ENCODE measurements at places on chromosomes 2 and 18. TPM values are rescaled to one million over a fixed set of nuclear protein-coding genes. Genes with fewer than 3 reads are reported as not detected.
A peak's percentile ranks its signal among the peaks of the same experiment; 100 is the strongest.

DNA sequence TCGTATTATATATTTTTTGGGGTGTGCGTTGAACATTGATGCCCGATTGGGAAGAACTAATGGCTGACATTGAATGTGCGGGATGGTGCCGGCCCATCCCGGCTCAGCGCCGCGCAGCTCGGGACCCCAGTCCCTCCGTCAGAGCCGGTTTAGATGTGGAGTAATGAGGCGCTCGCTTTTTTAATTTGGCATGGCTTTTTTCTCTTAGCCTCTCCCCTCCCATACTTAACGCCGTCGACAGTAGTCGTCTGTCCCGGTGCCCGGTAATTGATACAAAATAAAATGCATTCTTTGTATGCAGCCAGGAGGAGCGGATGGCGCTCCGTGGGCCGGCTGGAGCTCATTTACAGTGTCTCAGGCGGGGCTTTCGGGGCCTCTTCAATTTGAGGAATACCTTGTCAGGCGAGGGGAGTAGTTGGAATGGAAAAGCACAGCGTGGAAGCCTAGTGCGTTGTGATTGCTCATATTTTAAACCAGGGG, 209.2 kb downstream of the GBX2 start:
- no peaks in the 10 kb centered on the region for H3K27me3 ChIP-seq
- no peak overlapping the region for H3K27ac ChIP-seq
- H3K4me3 ChIP-seq = no peak overlapping the region
- no peaks in the 10 kb centered on the region for H3K36me3 ChIP-seq

The PMAIP1 gene
- total RNA-seq = not detected

- no peaks in the 10 kb centered on the region for H3K36me3 ChIP-seq
- H3K27ac ChIP-seq = no peak overlapping the region
- DNase-seq = no peak
- H3K4me3 ChIP-seq = no peak overlapping the region
Observed at GRCh38 chr2:126385983-126386382, 270.0 kb upstream of the GYPC start.

The HAAO gene
- total RNA-seq = 15.5 TPM

GRCh38 chr2:139544186-139544851, 764.1 kb upstream of the NXPH2 start:
- no peak overlapping the region for H3K27ac ChIP-seq
- H3K4me3 ChIP-seq = no peak overlapping the region
- no peak for DNase-seq
- H3K27me3 ChIP-seq = no peaks in the 10 kb centered on the region

DNA sequence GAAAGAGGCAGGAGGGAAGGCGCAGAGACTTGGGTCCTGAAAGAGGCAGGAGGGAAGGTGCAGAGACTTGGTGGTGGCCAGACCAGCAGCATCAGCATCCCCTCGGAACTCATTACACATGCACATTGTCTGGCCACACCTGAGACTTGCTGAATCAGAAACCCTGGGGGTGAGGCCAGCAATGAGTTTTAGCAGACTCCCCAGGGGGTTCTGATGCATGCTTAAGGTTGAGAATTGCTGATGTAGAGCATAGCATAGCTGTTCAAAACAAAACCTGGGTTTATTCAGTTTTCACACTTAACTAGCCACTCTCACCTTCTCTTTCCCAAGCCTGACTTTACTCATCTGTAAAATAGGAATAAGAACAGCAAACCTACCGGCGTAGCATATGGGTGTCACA, 122.9 kb downstream of the MRO start:
- no peaks in the 10 kb centered on the region for H3K27me3 ChIP-seq
- H3K4me1 ChIP-seq = no peaks in the 10 kb centered on the region
- no peak overlapping the region for H3K4me3 ChIP-seq
- H3K36me3 ChIP-seq = no peaks in the 10 kb centered on the region
- no peak overlapping the region for H3K27ac ChIP-seq

GRCh38 chr2:36971990-36972389, 5.7 kb upstream of the STRN start:
- H3K36me3 ChIP-seq = no peaks in the 10 kb centered on the region
- H3K4me3 ChIP-seq = no peak overlapping the region
- no peak overlapping the region for H3K27ac ChIP-seq

- DNase-seq = no peak
- no peak overlapping the region for H3K4me3 ChIP-seq
- no peaks in the 10 kb centered on the region for H3K36me3 ChIP-seq
- peak overlapping the region; percentile 6 for H3K27ac ChIP-seq
- peaks cover 20% of the 10 kb centered on the region for H3K4me1 ChIP-seq
Observed at GRCh38 chr2:43323857-43324256, 97.5 kb upstream of the ZFP36L2 start.

The SLC16A14 gene
- 6.1 TPM for total RNA-seq

- H3K27ac ChIP-seq = no peak overlapping the region
- no peaks in the 10 kb centered on the region for H3K36me3 ChIP-seq
- no peak overlapping the region for H3K4me3 ChIP-seq
- no peak for DNase-seq
- H3K4me1 ChIP-seq = peaks cover 7% of the 10 kb centered on the region
Observed at GRCh38 chr2:241148239-241148638, 1.0 kb downstream of the PASK start.

The SLC40A1 gene
- total RNA-seq = 769 TPM

DNA sequence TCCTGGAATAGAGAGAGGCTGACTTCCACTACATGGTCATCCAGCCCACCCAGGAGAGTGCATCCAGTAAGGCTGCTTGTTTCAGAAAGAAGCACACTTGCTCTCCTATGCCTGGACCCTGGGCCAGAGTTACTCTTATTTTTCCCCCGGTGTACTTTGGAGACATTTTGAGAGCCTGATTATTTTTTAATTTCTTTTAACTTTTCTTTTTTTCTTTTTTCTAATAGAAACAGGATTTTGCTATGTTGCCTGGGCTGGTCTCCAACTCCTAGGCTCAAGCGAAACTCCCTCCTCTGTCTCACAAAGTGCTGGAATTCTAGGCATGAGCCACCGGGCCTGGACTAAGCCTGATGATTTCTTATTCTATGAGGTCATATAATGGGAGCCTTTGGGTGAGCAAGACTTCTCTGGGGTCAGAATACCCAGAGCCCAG, 62.2 kb downstream of the RPL37A start:
- no peaks in the 10 kb centered on the region for H3K27me3 ChIP-seq
- H3K36me3 ChIP-seq = no peaks in the 10 kb centered on the region
- peak overlapping the region; percentile 32 for H3K27ac ChIP-seq
- H3K4me3 ChIP-seq = no peak overlapping the region

All from adrenal gland (tissue), 19 donors.